ENCODE measurements at places on chromosomes 12 and 14. TPM values are rescaled to one million over a fixed set of nuclear protein-coding genes. Genes with fewer than 3 reads are reported as not detected.

SRGAP1 gene
- total RNA-seq: 2.2 TPM

KLRC1 gene
- total RNA-seq: not detected

DTX1 gene
- 3.7 TPM for total RNA-seq

RDH16 gene
- total RNA-seq: not detected

Data from Right ventricle myocardium inferior (tissue), 1 donor.